Smooth muscle cell of trachea (primary cell): ENCODE measurements at places on chromosomes 3 and 15. TPM values are rescaled to one million over a fixed set of nuclear protein-coding genes. Genes with fewer than 3 reads are reported as not detected.

ANKRD63 gene
- not detected in 2 replicates for total RNA-seq

TMEM42 gene
- 19.7 and 22.8 TPM in 2 replicates for total RNA-seq

ZBED2 gene
- not detected in 2 replicates for total RNA-seq

FHIT gene
- total RNA-seq = 0.73 and 2.5 TPM in 2 replicates

SLC12A8 gene
- 5.4 and 10.9 TPM in 2 replicates for total RNA-seq

MEIS2 gene
- 51.1 and 60.0 TPM in 2 replicates for total RNA-seq

LTF gene
- total RNA-seq = not detected in 2 replicates

TRH gene
- total RNA-seq = not detected in 2 replicates

RMDN3 gene
- total RNA-seq = 16.0 and 17.5 TPM in 2 replicates

DUOX1 gene
- under 0.01 and 0.99 TPM in 2 replicates for total RNA-seq

SCAANT1 gene
- total RNA-seq = not detected in 2 replicates

TRPM1 gene
- total RNA-seq = not detected in 2 replicates

SCN11A gene
- under 0.01 and 0.17 TPM in 2 replicates for total RNA-seq
